ENCODE measurements at places on chromosomes 1 and 21.

DNA sequence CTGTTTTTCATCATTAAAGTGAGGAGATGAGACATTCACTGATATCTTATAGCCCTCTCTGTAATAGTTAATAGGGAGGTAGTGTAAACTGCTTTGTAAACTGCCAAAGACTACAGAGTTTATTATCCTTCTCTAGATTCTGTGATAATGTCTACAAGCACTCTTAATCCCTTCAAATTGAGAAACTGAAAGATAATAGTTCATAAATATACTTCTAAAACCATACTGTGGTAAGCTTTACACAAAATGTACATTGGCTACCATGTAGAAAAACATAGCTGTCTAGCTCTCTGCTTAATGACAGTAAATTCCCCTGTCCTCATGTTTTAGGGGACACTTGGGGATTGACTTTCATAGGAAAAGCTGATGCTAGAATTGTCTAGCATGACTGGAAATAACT is 39.6 kb downstream of the CXADR start:
- DNase-seq, result no peak

DNA sequence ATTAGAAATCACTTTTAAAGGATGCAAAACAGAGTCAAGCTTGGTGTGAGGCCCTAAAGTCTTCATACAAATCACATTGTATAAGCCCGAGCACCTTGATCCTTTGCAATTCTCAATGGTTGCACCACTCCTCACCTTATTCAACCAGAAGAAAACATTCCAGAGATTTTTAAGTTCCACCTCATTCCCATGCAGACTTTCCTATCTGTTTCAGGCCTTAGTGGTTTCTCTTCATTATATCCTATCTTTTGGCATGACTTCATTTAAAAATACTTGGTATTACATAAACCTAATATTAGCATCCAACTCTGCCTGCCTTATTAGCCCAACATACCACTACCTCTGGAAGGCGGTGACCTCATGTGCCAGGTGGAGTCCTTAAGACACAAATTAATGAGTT is 9.3 kb upstream of the GREM2 start:
- DNase-seq, result no peak

DNA sequence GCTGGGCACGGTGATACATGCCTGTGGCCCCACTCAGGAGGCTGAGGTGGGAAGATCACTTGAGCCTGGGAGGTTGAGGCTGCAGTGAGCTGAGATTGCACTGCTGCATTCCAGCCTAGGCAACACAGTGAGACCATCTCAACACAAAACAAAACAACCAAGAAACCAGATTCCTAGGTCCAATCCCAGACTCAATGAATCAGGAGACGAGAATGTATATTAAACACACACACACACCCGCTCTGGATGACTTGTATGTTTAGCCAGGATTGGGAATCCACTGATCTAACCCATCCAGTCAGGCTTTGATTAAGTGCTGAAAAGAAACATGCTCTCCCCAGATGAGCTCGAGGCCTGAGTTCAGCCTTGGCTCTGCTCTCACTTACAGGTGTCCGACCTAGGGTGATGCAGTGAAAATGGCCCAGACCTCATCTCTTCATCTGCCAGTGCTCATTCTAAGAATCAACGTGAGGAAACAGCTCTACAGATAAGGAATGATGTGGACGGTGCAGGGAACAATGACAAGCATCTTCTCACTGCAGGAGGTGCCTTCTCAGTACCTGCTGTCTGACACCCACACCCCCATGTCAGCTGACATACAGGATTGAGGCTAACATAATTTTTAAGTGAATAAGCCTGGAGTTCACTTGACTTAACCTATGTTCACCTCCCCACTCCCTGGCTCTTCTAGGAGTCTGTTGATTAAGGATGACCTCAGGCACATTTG is 15.3 kb upstream of the SRSF4 start:
- DNase-seq, result no peak

DNA sequence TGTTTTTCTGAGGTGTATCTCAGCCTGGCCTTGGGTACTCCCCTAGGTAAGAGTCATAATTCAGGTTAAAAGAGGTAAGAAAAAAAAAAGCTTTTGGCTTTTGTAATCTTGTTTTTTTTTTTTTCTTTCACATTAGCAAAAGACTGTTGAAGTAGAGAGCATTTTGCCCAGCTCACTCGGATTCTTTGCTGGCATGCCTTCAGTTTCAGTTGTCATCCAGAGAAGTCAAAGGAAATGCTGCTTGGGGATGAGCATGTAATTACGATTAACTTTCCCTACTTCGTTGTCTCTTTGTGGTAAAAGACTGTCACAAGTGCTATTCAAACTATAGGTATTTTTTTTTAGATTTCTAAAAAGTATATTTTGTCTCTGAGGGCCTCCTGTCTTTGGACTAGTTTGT is 6.3 kb downstream of the BACH1 start:
- no peak for DNase-seq

GRCh38 chr1:14945132-14946010 is 208.2 kb upstream of the TMEM51 start:
- DNase-seq, result no peak

DNA sequence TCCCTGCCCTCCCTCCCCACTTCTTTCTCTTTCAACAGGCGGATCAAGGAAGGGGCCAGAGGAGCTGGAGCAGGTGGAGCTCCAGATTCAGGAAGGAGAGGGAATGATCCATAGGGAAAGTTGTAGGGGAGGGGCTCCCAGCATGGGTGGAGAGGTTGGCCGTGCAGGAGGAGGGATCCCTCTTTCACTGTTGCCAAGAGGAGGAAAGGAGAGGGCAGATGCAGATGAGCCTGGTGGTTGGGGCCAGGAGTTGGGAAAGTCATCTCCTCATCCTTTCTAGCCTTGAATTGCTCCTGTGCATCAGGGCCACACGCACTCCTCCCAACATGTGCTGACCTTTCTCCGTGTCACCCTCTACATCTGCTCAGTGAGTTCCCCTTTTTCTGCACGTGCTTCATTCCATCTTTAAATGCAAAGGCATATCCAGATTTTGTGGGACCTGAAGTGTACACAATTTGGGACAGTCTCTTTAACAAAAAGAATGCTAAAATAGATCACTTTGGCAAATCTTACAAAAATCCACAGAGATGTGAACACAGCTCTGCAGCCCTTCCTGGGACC is 32.4 kb downstream of the ZBTB18 start:
- no peak for DNase-seq

DNA sequence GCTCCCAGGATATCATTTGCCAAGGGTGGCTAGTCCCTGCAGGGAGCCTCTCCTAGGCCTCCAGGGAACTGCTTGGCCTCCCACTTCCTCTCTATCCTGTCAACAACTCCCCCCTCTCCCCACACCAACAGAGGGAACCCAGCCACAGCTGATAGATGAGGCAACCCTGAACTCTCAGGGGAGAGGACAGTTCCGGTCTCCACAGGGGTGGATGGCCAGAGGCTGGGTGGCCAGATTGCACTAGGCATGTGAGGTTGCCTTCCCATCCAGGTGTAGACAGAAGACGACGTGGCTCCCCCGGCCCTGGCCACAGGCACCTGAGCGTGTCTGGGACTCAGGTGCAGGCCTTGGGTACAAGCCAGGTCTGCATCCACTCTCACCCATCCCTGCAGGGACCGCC is 53.3 kb downstream of the TOR1AIP2 start:
- no peak for DNase-seq

Data from effector memory CD8-positive, alpha-beta T cell (primary cell).